ENCODE measurements at places on chromosomes 3 and 15. TPM values are rescaled to one million over a fixed set of nuclear protein-coding genes. Genes with fewer than 3 reads are reported as not detected.

GRCh38 chr3:37453393-37454389, 279.3 kb upstream of the LRRFIP2 start:
- DNase-seq: no peak

DNA sequence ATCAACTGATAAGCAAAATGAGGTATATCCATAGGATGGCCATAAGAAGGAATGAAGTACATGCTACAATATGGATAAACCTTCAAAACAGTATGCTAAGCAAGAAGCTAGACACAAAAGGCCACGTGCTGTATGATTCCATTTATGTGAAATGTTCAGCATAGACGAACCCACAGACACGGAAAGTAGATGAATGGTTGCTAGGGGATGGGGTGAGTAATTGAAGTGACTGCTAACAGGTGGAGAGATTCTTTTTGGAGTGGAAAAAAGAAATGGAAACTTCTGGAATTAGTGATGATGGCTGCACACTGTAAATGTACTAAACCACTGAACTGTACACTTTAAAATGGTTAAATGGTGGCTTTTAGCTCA, 630 bp upstream of the EFCAB12 start:
- no peak for DNase-seq

The GOLGA8J gene
- total RNA-seq: not detected

The RTP3 gene
- 0.07 TPM for total RNA-seq

GRCh38 chr3:127546554-127546953, 44.0 kb downstream of the TPRA1 start:
- DNase-seq: no peak

DNA sequence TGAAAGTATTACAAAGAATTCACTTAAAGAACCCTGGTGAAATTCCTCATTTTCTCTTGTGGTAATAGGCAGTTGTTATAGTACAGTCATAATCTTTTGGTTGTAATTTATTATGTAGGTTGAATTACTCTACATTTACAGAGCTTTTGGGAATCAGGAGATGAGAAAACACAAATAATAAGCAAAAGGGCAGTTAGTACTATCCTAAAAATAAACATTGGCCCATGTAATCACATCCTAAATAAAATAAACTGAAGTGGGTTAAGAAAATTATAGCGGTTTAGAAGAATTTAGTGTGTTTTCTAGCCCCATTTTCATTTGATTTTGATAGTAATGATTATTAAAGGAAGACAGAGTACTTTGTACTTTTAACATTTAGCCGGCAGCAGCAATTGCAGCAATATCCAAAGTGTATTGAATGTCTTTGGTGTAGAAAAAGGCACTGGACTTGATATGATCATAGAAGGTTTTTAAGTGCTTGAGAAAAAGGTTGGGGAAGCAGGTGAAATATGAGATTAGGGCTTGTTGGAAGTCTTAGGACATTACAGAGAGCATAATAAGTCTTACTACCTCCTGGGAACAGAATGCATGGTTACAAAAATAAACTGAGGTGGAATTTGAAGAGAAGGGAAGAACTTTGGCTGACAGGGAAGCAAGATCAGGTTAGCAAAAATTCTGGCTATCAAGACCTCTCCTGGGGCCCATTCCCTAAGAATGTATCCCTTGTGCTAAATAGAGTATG, 79.9 kb downstream of the MBNL1 start:
- DNase-seq: no peak

The PARL gene
- total RNA-seq: 32.6 TPM

DNA sequence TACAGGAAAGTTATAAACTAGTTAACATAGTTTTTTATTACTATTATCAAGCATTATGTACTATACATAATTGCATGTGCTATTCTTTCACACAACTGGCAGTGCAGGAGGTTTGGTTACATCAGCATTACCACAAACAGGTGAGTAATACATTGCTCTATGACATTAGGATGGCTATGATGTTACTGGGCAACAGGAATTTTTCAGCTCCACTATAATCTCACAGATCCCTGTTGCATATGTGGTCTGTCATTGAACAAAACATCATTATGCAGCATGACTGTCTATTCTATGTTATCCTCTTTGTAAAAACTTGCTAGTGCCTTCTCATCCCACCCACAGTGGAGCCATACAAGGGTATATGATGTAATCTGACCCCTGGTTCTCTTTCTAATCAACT, 36.5 kb upstream of the PDZRN3 start:
- no peak for DNase-seq

DNA sequence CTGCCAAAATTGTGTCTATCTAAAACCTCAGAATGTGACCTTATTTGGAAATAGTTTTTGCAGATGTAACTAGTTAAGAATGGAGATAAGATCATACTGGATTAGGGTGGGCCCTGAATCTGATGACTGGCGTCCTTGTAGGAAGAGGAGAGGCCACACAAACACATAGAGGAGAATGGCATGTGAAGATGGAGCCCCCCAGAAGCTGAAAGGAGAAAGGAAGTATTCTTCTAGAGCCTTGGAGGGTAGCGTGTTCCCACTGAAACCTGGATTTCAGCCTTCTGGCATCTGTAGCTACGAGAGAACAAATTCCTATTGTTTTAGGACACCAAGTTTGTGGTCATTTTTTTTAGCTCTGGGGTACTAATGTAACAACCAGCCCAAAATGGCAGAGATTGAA, 423.0 kb upstream of the TPM1 start:
- no peak for DNase-seq

DNA sequence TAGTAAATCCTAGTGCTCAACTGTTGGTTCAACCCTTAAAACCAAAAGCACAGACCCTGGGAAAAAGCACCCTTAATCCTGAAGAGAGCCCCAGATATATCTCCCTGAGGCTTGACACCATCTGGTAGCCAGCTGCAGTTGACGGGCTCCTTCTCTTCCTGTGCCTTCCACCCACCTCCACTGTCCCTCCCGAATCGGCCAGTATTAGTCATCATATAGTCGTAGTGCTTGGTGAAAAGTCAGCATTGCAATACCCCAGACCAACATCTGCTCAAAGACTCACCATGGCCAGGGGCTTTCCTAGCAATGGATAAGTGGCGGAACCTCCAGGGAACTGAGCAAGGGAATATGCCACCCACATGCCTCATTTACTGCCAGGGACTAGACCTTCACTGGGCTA, 125.6 kb upstream of the CRBN start:
- DNase-seq: no peak

GRCh38 chr3:64650096-64650622, 37.6 kb downstream of the ADAMTS9 start:
- DNase-seq: peak; percentile 46

DNA sequence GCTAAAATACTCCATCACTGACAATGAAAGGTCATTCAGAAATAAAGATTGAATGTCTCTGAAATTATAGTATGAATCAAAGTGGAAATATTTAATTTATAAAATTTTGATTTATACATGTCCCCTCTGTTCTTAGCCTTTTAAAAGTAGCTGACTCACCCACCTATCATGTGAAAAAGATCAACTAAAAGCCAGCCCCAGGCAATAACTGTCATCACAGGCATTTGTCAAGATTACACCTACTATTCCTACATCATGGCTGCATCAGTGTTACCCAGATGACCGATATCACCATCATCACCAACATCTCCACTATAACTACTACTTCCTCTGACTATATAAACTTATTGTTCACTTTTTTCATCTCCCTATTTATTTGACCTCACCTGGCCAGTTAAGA, 14.3 kb upstream of the PIK3R4 start:
- no peak for DNase-seq

DNA sequence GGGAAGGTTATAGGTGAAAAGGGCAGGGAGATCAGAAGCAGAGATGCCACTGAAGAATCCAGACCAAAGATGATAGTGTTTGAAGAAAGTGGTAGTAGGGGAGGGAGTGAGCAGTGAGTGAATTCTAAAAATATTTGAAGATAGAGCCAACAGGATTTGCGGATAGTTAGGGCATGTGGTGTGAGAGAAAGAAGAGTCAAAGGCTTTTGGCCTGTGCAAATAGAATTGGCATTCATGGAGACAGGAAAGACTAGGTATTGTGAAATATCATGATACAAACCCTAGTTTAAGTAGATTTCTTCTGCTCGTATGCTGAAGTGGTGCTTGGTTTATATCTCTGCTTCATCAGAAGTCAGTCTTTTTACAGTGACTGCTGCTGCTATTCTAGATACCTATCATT, 224.2 kb upstream of the CFAP20DC start:
- DNase-seq: no peak

The MRPL46 gene
- total RNA-seq: 19.9 TPM

The OXTR gene
- total RNA-seq: 0.28 TPM

- no peak for DNase-seq
Observed at GRCh38 chr3:114941626-114942309, 205.3 kb downstream of the ZBTB20 start.

DNA sequence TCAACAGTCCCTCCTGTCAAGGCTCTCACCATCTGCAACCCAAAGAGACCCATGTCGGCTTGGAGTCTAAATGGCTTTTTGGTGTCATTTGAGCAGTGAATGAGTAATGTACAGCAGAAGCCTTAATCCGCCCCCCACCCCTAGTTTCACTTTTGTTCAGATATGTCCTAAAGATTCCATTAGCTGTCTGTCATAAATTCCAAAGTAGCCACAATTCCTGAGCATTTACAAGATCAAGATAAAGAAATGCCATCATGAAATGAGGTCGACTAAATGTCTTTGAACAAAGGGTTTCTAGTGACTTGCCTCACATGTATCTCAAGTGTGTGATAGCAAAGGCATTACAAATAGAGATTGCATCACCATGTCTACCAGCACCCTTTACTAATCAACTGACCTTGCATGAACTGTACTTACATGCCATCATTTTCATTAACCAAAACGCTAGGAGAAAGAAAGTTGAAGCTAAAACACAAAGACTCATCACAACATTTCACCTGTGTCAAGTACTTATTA, 123.8 kb upstream of the PHLDB2 start:
- no peak for DNase-seq

DNA sequence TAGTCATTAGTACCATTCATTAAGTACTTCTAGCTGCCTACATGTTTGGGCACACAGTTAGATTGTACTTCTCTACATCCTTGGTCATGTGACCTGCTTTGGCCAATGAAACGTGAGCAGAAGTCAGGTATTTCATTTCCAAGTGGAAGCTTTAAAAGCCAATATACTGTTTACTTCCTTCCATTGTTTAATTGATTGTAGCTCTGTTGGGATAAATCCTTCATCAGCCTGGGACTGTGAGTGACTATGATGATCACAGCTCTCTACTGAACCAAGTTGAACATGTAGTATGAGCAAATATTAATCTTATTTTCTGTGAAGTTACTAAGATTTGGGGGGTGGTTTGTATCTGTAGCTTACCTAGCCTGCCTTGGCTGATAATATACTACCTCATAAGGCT, 116.5 kb upstream of the ROPN1 start:
- no peak for DNase-seq

DNA sequence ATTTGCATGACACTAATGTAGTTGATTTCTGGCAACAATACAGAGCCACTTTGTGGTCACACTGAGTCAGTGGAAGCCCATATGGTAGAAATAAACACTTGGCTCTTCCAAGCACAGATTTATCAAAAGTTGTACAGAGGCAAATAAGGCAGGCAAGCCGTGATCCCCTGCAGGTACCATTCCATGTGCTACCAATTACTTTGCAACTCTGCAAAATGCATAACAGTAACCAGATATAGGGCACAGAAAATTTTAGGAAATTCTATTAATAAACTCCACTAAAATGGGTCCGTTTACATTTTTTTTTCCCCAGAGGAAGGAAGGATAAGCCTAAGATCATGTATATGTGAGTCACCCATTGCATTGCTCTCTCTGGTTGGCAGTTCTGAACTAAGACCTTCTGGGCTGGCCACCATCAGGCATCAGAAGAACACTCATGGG, 103.1 kb upstream of the PTX3 start:
- no peak for DNase-seq

The COL6A5 gene
- total RNA-seq: not detected

- no peak for DNase-seq
Observed at GRCh38 chr3:127088511-127089351, 104.2 kb upstream of the PRR23E start.

The GPR171 gene
- total RNA-seq: not detected

GRCh38 chr15:29274946-29275345, 5.3 kb upstream of the NSMCE3 start:
- no peak for DNase-seq

The NGRN gene
- total RNA-seq: 87.3 TPM

- DNase-seq: no peak
Observed at GRCh38 chr3:105559856-105560255, 193.1 kb downstream of the ALCAM start.

- peak; percentile 29 for DNase-seq
Observed at GRCh38 chr3:146577662-146578061, 27.5 kb downstream of the PLSCR5 start.

The NR1D2 gene
- 20.7 TPM for total RNA-seq

DNA sequence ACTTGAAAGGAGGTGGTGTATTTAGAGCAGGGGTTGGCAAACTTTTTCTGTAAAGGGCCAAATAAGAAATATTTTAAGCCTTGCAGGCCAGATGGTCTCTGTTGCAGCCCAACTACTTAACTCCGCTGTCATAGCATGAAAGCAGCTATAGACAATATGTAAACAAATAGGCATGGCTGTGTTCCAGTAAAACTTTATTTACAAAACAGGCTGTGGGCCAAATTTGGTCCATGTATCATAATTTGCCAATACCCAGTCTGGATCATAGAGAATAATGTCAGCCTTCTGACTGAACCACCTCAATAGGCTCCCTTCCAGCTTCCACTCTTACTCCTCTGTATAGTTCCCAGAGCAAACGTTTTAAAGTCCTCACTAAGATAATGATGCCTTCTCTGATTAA, 638.8 kb upstream of the CFAP20DC start:
- DNase-seq: no peak

DNA sequence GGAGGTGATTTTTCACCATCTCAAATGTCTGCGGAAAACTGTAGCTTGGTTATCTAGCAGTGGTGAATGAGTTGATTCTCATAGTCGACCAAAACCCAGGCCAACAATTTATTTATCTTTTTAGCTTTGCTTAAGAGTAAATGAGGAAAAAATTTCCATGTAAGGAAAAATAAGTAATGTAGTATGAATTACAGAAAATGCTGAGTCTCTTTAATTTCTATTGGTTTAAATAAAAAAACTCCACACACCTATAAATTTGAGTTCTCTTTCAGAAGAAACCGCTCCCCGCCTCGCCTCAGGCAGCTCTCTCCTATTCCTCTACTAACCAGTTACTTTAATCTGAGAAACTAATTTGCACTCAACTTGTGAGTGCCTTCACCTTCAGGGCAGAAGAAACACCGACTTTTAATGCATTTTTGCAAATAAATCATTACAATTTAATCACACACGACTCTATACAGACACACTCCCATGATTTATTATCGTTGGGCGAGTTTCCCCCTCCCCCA, 540 bp upstream of the RSRC1 start:
- no peak for DNase-seq

GRCh38 chr3:179324270-179324754, 1.5 kb downstream of the ZNF639 start:
- no peak for DNase-seq

DNA sequence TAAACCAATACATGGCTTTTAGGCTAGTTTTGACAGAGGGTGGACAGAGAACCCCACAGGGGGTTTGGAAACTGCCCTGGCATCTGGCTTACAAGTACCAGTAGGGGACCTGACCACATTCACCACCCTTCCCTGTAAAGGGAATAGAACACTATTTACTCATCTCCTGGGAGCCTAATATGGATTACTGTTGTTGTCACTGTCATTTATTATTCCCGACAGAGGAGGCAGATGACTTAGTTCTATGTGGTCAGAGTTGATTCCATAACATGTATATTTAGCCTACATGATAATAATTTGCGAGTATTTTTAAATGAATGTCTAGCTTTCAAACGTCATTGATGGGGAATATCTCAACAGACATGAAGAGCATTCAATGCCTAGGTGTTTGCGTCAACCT, 15.9 kb downstream of the ZBTB38 start:
- no peak for DNase-seq

- DNase-seq: no peak
Observed at GRCh38 chr3:94349310-94349878, 286.5 kb downstream of the NSUN3 start.

Data from pulmonary artery endothelial cell (primary cell).